ENCODE measurements at places on chromosomes 1 and 21.

DNA sequence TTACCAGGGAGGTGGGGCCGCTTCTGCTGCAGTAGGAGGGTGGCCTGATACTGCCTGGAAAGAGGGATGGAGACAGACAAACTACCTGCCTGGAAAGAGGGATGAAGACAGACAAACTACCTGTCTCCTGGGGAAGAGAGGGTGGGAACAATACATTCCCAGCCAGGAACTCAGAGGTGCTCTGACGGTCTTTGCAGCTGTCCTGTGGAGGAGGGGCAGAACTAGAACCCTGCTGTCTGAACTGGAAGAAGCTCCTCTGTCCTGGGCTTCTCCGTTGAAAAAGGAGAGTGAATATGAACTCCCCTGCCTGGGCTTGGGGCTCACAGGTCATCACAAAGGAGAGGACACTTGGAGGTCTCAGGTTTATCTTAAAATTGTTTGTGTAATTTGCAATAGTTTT, 40.3 kb upstream of the ETV3 start:
- DNase-seq: no peak

- no peak for DNase-seq
These were observed 54.3 kb downstream of the NBPF6 start for GRCh38 chr1:108504447-108504846.

DNA sequence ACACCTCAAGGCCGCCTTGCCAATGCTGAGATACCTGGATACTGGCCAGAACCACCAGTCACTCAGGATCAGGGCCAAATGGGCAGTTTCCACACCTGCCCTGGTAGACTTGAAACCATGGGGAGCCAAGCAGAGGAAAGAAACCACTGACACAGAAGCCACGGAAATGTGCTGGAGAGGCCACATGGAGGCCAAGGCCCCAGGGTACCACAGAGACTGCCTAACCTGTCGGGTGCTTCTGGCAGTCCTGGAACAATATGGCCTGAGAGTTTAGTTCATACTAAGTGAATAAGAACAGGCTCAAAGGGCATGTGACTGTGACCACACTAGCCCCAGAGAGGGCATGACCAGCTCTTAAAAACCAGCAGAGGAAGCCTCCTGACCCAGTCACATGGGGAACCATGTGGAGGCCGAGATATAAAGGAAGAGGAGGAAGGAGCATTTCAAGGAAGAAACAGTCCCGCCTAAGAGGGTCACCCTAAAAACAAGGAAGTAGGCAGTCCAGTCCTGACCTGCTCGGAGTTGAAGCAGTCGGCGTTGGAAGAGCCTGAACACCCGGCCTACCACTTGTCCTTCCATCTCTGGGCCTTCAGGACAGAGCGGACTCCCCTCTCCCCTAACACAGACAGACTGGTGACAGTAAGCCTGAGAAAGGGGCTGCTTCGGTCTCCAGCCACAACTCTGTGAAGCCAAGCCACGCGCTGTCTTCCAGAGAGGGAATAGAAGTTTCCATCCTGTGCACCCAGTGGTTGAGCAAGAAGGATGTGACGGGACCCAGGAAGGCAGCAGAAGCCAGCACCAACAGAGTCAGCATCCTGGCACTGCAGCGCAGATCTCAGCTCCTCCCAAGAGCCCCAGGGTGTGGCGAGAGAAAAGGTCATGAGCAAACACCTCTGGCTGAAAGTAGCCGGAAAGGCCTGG, at the start of gene DENND2D:
TSS of gene DENND2D (minus strand) at position 766 of the 921 bp plus-strand sequence. CDS start at position 579, 187 bp downstream.
- DNase-seq: peak; percentile 58

DNA sequence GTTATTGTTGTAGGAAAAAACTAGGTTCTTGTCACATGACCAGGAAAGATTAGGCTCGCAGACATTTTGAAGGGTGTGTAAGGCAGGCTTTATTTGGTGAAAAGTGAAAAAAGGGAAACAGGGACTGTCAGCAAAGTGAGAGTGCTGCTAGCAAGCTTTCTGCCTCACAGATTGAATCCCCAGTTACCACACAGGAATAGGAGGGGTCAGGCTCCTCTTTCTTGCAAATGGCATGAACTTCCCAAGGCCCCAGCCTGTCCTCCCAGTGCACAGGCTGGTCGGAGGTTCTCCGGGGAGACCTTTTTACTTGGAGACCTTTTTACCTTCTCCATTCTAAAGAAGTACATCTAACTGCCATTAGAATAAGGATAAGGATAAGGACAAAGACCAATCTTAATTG, 42.1 kb downstream of the SYCP1 start:
- DNase-seq: no peak

- no peak for DNase-seq
These were observed 35.0 kb downstream of the INKA2 start for GRCh38 chr1:111704240-111704639.

DNA sequence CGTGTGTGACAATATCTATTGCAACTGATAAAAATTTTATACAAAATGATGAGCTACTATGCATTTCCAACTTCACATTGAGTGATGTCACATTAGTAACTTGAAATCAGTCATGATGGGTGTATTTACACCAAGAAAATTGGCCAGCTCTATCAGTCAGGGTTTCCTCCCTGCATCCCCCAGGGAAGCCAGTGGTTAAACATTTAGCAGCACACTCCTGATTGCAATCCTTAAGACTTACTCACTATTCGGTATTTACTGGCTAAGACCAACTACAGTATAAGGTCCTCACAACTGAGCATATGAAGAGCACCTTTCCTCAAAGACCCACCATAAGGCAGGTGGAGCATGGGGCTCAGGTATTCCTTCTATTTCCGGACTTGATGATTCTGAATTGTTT, 41.3 kb upstream of the PTGFRN start:
- DNase-seq: no peak

GRCh38 chr1:32352831-32353383, 9.4 kb downstream of the FAM229A start:
- no peak for DNase-seq

GRCh38 chr1:155226910-155227260, 18.4 kb downstream of the MTX1 start:
- no peak for DNase-seq

- no peak for DNase-seq
These were observed at the start of gene SERINC2 for GRCh38 chr1:31412732-31413404. SERINC2 (plus strand) TSS chr1:31413213; CDS start chr1:31413266, 53 bp downstream.

GRCh38 chr1:186424539-186424938, 36.4 kb downstream of the PDC start:
- no peak for DNase-seq

GRCh38 chr1:101145449-101145820, 91.4 kb upstream of the S1PR1 start:
- DNase-seq: no peak

GRCh38 chr21:38388203-38388602, 110.1 kb downstream of the ERG start:
- DNase-seq: no peak

- DNase-seq: no peak
These were observed 116.6 kb upstream of the PROX1 start for GRCh38 chr1:213871179-213871578.

- no peak for DNase-seq
These were observed 3.6 kb upstream of the RERE start for GRCh38 chr1:8821084-8821483.

- no peak for DNase-seq
These were observed 1.2 kb downstream of the LRRC42 start for GRCh38 chr1:53947172-53947907.

- no peak for DNase-seq
These were observed 553 bp downstream of the LEFTY1 start for GRCh38 chr1:225888289-225888897.

DNA sequence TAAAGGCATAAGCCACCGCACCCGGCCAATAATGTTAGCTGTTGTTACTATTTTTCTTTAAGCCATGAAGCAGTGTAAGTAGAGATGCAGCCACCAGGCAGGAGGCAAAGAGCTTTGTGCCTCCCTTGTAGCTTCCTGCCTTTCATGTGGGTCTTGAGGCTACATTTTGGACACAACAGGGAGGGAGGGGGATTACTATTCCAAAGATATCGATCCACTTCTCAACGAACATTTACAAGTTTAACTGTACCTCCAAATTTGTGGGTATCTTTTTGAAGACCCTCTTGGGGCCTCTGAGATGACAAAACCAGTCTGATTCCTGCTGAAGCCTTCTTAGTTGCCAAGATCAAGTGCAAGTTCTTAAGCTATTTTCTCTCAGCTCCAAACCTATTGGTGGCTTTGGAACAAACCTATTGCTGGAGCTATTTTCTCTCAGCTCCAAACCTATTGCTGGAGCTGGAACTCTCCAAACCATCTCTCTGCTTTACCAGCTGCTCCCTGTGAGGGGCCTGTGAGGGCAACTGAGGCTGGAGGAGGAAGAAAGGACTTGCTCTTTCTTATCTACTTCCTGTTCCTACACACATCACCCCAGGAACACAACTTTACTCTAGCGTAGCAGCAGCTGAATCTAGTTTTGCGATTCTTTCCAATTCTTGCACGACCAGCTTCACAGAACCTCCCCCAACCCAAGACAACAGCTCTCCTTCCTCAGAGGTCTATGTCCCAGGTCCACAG, 16.1 kb upstream of the RCAN3 start:
- no peak for DNase-seq

GRCh38 chr1:52556641-52557360, 3.9 kb upstream of the TUT4 start:
- no peak for DNase-seq

DNA sequence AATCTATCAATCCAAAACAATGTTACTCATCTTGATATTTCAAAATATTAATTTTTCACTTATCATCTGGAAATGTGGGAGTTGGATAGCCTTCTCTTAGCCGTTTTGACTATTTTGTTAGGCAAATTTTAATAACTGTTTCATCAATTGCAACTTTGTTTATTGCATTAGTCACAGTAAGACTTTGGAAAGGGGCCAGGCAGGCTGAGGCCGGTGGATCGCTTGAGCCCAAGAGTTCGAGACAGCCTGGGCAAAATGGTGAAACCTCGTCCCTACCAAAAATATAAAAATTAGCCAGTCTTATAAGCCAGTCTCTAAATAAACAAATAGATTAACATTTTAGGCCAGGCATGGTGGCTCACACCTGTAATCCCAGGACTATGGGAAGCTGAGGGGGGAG, 113.0 kb upstream of the NR5A2 start:
- no peak for DNase-seq

DNA sequence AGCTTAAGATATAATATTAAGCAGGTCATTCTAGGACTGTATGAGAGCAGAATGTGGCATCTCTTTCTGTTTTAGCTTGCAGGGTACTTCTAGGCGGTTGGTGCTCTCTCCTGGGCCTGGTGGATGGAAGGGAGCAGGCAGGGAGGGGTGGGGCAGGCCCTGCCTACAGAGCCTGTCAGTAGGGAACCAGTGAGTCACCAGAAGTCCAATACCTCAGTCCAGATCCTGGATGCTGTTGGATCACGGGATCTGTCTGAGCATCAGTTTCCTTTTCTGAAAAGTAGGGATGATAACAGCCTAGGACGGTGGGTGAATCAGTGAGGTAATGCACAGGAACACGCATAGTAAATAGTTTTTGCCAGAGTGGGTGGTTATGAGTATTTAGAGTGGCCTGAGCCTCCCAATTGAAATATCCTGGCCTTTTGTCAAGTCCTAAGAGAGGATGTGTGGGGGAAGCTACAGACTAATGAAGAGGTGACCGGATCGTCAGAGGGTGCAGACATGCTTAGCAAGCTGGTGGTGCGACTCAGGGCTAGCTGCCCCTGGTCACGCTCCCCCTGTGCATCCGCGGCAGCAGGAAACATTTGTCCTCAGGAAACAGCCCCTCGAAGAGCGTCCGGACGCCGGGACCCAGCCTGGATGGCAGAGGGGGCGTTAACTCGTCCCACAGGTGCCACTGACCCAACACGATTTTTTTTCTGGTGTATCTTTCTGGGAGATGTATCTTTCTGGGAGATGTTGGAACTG, 23.9 kb downstream of the NAV1 start:
- DNase-seq: no peak

GRCh38 chr1:202642619-202643291, 67.5 kb downstream of the SYT2 start:
- no peak for DNase-seq

DNA sequence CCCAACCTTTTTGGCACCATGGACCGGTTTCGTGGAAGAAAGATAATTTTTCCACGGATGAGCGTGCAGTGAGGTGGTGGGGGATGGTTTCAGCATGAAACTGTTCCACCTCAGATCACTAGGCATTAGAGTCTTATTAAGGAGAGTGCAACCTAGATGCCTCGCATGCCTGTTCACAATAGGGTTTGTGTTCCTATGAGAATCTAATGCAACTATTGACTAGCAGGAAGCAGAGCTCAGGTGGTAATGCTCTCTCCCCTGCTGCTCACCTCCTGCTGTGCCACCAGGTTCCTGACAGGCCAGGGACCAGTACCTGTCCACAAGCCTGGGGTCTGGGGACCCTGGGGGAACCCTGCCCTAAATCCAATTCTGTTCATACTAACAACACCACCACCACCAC, 377.8 kb downstream of the OLFM3 start:
- DNase-seq: no peak

DNA sequence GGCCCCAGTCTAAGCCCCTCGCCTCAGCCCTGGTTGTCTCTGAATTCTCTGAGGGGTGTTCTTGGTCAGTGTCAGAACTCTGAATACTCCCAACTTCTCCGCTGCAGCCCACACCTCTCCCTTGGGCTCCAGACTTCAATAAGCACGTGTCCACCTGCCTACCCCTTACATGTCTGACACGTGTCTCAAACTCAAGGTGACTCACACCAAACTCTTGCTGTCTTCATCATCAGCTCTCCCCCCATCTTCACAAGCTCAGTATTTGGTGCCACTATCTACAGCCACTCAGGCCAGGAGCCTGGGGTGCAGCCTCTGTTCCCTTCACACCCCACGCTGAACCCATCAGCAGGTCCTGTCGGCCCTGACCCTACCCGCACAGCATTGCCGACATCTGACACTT, 18.8 kb upstream of the UBXN10 start:
- DNase-seq: no peak

DNA sequence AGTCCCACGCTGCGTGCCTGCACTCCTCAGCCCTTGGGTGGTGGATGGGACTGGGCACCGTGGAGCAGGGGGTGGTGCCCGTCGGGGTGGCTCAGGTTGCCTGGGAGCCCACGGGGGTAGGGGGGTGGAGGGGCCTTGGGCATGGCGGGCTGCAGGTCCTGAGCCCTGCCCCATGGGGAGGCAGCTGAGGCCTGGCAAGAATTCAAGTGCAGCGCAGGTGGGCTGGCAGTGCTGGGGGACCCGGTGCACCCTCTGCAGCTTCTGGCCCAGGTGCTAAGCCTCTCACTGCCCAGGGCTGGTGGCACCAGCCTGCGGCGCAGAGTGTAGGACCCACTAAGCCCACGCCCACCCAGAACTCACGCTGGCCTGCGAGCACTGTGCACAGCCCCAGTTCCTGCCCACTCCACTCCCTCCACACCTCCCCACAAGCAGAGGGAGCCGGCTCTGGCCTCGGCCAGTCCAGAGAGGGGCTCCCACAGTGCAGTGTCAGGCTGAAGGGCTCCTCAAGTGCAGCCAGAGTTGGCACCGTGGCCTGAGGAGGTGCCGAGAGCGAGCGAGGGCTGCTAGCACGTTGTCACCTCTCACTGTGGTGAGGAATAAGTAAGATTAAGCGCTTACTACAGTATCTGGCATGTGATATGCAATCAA, 12.8 kb downstream of the TNNI3K start:
- no peak for DNase-seq

DNA sequence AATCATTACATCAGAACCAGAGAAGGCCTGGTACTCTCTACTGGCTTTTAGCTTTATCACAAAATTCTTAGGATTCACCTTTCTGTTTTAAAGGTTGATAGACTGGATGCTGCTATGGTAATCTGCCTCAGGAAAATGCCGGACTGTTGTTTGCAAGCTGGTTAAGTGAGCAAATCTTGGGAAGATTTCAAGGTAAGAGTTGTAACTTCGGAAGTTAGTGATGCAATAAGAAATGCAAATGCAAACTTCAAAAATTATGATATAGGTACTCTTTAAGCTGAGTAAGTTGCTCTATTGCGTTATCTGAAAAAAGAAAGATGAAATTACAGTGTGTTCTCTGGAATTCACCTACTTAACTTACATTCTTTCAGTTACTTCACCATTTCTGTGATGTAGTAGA, 4.4 kb upstream of the SLC16A1 start:
- DNase-seq: no peak
